CD4-positive, alpha-beta T cell treated with Interleukin-1 beta for 1 hour (primary cell): ENCODE measurements at places on chromosomes 7 and 10.

DNA sequence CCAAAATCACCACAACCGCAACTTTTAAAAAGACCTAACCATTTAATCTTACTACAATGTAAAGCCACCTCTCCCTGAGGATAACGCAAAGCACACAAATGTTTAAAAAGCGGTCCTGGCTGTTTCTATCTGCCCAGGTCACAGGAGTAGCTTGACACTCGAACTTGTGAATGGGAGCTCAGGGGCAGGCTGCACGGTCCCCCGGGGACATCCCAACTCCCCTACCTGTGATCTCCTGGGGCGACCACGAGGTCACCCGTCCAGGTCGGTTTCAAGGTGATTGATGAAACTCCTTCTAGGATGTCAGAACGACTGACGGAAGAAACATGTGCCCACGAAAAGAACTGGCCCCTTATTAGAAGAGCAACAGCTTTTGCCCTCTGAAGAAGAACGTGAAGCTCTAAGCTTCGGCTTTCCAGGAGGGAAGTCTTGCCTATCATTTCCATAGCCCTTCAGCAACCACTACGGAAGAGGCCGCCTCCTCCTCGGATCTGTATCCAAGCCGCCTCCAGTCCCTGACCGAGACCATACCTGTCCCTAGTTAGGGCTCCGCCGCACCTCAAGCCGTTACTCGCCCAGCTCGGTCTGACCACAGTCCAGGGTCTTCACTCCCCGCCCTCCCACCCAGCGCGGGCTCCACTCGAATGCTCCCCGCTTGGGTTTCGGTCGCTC, 459 bp downstream of the CYCS start:
- peak; percentile 39 for DNase-seq

GRCh38 chr10:119061352-119061751, 19.3 kb downstream of the EIF3A start:
- DNase-seq, result no peak

DNA sequence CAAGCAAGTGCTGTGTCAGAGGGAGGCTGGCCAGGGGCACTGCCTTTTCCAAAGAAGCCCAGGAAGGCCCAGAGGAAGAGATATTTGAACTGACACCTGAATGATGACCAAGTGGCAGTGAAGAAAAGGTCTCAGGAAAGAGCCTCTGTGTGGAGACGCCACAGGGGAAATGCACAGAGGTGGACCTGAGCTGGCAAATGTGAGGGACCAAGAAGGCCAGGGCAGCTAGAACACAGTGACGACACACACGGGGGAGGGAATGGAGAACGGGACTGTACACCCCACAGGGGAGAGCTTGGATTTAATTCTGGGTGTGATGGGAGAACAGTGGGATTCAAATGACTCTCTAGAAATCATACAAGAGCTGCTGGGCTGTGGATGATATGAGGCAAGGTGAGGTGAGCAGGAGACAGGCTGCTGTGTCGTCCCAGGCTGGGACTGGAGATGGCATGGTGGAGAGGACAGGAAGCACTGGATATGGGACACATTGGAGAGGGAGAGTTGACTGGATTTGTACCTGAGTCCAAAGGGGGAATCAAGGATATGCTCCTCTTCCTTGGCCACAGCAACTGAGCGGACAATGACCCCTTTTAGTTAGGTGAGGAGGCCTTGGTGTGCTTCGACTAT, 84.2 kb upstream of the DDC start:
- no peak for DNase-seq

DNA sequence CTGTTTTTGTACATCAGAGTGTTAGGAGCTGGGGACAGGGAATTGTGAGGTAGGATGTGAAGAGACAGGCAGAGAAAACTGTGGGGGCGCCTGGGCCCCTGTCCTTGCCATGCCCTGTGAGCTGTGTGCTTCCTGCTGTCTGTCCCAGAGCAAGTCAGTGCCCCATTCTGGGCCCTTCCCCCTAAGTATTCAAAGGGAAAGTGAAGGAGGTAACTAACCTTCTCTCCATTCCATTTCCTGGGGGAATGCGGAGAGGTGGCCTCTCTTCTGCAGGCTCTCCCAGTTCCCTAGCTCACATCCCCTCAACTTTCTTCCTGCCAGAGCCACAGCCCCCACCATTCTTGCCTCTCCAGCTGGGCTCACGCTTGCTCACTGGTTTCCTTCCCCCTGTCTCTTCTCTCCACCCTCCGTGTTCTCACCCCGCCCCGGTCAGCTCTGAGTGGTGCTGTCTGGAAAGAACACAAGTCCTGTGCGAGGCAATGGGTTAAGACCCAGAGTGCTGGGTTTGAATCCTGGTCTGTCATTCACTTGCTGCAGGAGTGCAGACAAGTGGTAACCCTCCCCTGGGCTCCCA, 9.7 kb upstream of the VSIR start:
- no peak for DNase-seq

GRCh38 chr10:118768041-118768919, 13.5 kb upstream of the CACUL1 start:
- DNase-seq, result no peak

DNA sequence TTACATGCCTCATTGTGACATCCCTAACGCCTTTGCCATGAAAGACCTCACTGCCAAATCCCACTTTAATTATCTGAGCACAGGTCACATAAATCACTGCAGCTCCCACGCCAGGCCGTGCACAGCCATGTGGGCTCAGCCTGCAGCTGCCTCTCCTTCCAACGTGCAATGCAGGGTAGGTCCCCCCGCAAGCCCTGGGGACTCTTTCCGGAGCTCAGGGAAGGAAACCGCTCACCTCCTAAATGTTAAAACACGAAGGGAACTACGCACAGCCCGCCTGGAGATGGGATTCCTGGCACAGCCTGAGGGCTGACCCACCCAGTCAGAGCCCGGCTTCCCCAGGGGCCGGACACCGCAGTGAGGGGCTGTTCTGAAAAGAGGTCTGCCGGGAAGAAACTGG, 128.0 kb downstream of the MAD1L1 start:
- DNase-seq, result no peak
